SW 1271 (cell line): ENCODE measurements at places on chromosomes 5 and 9.

DNA sequence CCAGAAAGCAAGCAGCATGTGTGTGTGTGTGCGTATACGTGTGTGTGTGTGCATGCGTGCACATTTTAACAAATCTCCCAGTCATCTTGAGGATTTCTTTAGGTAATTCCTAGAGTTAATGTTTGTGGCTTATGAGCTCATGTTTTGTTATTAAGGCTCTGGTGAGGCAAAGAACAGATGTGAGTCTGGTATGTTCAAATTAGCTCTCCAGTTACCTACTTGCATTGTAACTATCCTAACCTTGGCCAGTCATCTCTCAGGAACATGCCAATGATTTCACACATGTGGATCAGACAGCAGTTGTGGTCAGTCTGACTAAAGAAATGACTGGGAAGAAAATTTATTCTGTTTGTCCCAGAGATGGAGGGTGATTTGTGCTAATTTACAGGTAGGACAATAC lies 163.1 kb downstream of the IZUMO3 start:
- no peak for DNase-seq

- no peak for DNase-seq
Measured at GRCh38 chr5:55497712-55498111, 37.1 kb downstream of the PLPP1 start.

DNA sequence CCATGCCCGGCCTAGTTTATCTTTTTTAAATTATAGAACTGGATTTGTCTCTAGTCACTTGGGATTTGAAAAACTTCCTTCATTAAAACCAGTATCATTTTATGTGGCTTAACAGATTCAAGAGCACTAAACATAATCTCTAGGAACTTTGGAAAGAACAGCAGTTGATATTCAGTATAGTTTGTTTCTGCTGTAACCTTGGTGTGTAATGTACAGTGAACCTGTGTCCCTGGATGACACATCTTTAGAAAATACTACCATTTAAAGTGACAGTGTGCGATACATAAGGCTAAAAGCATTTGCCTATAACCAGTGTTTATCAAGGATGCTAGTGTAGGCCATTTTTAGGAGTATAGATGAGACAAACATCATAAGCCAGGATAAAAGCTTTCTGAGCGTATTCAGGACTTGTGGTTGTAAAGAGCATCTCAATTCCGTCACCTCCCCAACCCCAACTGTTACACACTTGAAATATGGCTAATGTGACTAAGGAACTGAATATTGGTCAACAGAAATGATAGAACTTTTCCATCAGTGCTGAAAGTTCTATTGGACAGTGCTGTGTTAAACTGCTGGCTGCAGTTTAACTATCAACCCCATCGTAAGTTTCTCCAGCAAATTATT lies 4.4 kb downstream of the SNX18 start:
- no peak for DNase-seq

DNA sequence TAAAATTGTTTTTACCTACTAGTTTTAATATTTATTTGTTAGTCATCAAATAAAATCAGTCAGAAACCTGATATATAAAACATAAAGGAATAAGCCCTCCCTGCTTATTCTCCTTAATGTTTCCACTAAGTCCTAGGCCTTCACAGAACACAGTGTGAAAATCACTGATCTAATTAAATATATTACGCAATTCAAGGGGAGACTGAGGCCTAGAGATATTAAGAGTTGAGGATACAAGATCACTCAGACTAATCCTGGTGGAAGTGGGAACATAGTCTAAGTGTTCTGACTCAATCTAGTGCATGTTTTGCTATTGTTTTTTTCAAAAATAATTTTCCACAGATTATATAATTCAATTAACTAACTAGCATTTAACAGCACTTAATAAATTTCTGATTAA lies 401.1 kb downstream of the SLCO4C1 start:
- DNase-seq, result no peak

DNA sequence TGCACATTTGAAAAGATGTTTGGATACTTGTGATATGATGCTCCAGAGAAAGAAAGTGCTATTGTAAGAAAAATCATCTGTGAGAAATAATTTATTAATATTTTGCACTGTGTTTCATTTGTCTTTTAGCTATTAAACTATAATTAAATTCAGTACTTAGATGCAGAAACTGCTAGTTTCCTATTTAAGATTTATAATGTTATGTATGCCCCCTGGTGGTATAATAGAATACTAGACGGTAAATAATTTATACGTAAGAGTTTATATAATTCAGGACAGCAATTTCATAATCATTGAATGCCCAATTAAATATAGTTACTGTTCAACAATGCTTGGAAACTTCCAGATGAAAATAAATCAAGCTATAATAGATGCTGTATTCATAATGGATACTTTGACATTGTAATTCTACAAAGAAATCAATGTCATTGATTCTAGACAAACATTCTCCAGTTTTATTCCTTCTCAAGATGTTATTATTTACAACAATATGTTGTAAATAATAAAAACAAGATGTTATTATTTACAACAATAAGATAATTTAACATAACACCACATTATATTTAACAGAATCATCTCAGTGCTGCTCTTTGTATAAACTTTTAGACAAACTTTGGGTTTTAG lies 101.0 kb downstream of the TMEM232 start:
- DNase-seq, result no peak

- no peak for DNase-seq
Measured at GRCh38 chr5:3301306-3301705, 294.3 kb upstream of the IRX1 start.

GRCh38 chr5:170597109-170597751 lies 93.4 kb downstream of the KCNIP1 start:
- peak; percentile 11 for DNase-seq

- DNase-seq, result no peak
Measured at GRCh38 chr5:158761161-158761560, 338.6 kb downstream of the EBF1 start.

- DNase-seq, result no peak
Measured at GRCh38 chr5:151239237-151239861, 13.6 kb upstream of the GM2A start.
